ENCODE measurements at places on chromosomes 7 and 10. TPM values are rescaled to one million over a fixed set of nuclear protein-coding genes. Genes with fewer than 3 reads are reported as not detected.

- no peak for DNase-seq
These were observed 9.4 kb downstream of the ZCWPW1 start for GRCh38 chr7:100418930-100419659.

DNA sequence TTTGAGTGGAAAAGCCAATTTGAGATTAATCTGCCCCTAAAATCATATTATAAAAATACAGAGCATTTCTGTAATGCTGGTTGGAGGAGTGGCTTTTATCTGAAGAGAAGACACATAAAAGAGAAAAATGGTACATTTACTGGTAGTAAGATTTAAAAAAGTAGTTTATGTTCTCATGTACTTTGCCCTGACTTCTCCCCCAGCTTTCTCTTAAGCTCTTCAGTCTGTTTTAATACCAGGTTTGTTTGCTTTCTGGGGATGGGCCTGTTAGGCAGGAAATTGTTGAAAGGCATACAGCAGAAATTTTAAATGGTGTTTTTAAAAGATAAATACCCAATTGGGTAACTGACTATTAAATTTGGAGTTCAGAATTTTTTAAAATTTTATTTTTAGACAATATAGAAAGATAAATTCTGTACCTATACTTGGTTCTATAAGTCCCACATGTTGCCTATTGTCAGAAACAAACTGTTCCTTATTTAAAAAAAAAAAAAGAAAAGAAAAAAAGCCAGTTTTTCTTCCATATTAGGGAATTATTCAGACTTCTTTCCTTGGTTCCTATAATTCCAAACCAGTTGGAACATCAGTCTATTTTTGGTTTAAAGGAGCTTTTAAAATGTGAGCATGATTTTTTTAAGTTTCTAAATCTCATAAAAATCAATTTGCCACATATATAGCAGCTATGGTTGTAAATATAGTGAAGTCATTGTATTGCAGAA, 136.6 kb downstream of the ARID5B start:
- no peak for DNase-seq

DNA sequence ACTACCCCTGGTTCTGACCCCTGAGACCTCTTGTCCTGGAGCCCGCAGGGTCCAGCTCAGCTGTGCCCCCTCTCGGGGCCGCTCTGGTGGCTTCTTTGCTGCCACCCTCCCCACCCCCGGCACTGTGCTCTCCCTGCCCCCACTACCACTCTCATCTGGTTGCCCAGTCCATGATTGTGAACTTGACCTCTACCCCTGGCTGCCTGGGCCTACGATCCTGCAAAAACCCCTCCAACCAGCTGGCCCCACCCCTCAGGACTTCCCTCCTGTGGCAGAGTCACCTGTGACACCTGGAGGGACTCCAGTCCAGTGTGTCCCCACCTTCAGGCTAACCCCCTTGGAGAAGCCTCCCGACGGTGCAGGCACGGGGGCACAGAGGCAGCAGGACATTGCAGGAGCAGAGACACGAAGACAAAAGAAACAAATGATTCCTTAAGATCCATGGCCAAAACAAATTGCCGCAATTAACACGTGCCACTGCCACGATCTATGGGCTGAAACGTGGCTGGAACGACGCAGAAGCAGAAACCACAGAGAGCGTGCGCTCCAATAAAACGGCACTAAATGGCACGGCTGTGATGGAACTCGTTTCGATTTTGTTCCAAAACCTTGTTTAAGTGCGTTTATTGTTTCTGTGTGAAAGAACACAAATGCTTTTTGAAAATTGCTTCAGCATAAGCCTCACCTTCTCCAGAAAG, 72.0 kb downstream of the PARP12 start:
- DNase-seq, result no peak

DNA sequence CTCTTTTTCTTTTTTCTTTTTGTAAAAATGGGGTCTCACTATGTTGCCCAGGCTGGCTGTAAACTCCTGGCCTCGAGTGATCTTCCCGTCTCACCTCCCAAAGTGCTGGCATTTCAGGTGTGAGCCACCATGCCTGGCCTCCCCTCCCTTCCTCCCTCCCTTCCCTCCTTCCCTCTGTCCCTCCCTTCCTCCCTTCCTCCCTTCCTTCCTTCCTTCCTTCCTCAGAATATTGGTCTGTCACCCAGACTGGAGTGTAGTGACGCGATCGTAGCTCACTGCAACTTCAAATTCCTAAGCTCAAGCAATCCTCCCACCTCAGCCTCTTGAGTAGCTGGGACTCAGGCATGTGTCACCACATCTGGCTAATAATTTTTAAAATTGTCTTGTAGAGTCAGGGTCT, 8.4 kb downstream of the AGAP3 start:
- DNase-seq, result no peak

- DNase-seq, result no peak
These were observed 25.3 kb upstream of the ZNF716 start for GRCh38 chr7:57424515-57425238.

GRCh38 chr10:73043766-73044377, 52.8 kb downstream of the P4HA1 start:
- DNase-seq, result no peak

GRCh38 chr7:45682836-45683555, 108.8 kb downstream of the ADCY1 start:
- DNase-seq, result peak; percentile 25

DNA sequence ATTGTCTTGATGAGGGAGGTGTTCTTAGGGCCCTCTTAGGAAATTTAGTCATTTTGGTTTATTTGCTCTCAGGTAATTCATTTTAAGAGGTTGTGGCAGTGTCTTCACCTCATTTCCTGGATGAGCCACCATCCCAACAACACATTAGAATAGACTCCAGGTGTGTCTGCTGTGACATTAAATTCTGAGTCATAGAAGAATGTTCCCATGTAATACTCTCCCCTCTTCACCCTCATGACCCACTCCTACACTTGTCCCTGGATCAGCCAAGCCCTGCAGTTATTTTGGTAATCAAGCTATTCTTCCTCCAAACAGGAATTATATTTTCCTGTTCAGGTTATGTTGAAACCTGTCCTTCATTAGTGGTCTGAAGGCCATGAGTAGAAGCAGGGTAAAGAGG, 944.1 kb downstream of the SORCS3 start:
- no peak for DNase-seq

The ALOX5 gene
- total RNA-seq, result 8.9 TPM

The C10orf105 gene
- 0.18 TPM for total RNA-seq

The EGR2 gene
- total RNA-seq, result 21.6 TPM

All from activated CD8-positive, alpha-beta memory T cell treated with anti-CD3 and anti-CD28 coated beads, Interleukin-2, amount 10 ng/mL, durations not matched to agents 7 days and 5 days (primary cell).